ENCODE measurements at places on chromosomes 6 and 20.

- DNase-seq, result no peak
Measured at GRCh38 chr6:120935016-120935415, 399.3 kb downstream of the TBC1D32 start.

DNA sequence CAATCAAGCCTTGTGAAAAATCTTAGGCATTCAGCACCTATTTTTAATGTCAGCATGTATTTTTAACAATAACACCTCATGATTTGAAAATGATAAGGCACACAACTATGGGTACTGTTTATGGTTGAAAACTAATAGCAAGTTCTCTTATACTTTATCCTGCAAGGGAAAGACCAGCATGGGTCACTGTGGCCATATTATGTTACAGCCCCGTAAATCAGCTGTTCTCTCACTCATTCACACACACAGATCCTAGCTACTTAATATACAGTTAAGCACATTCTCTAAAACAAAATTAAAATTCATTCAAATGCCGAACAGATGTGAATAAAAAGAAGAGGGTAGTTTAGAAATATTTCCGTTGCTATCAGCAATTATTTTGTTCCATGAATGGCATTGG is 224.4 kb downstream of the OGFRL1 start:
- DNase-seq, result no peak

DNA sequence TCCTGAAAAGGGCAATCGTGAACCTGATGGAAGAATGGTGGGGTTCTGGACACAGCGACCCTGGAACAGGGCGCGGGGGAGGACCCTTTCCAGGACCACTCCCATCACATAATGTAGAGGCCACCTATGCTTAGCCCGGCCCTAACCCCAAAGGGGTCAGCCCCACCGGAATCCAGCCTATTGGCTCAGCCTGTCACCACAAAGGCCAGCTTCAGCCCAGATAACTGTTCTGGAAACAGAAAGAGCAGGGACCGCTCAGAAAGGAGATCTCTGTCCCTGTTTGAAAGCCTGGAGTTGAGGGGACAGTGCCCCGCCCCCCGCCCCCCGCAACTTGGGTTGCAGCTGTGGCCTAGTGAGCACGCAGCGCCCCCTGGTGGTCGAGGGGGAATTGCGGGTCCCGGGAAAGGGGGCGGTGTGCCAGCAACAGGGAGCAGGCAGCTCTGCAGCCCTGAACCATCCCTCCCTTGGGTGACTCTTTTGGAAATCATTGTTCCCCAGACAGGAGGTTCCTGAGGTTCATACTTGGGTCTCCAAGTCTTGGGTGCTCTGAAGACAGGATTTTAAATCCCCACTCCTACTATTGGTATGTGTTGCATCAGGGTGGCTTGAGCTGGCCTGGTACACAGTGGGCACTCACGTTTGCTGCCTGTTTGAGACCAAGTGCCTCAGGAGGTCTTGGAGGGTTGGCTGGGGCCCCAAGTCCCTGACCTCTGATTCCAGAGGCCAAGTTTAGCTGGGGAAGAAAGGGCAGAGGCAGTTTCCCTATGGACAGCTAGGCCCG is 1.5 kb downstream of the SIGLEC1 start:
- peak; percentile 93 for DNase-seq

DNA sequence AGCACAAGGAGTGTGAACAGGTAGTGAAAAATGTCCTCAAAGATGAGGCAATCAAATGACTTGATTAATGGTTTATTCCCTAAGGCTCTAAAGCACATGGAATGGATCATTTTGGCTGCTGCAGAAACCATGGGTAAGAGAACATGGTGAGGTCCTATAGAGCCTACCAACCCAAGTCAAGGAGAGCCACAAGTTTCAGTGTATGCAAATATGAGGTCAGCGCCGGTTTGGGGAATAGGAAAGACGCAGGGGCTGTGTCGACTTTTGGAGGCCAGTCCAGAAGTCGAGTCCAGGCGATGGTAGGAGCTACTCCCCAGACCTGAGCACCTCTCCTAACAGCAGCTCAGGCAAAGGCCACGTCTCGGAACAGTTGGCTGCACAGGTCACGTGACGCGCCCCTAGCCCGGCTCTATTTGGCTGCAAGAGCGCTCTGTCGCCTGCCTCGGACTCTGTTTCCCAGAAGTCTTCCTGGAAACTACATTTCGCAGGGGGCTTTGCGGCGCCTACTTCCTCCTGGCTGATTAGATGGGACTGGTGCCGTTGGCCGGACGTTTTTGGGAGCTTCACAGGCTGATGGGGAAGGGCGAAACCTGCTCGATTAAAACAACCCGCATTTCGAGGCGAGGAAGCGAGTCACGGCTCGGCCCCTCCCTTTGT is 74.4 kb upstream of the CHD6 start:
- peak; percentile 71 for DNase-seq

DNA sequence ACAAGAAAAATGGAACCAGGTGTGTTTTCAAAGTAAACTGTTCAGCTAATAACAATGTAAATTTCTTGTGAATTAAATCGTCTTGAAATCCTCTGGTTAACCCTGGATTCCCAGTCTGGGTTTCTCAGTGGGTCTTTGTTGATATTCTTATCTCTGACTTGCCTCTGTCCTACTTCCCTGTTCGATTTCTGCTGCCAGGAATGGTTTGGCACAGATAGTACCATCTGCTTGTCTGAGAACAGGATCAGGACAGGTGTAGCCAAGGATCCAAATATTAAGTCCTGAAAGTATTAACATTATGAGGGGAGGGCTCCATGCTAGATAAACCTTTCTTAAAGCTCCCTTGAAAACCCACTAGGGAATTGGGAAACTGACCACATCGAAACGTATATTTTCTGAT is 30.1 kb downstream of the ARFGEF2 start:
- DNase-seq, result no peak

- no peak for DNase-seq
Measured at GRCh38 chr20:16713066-16713465, 16.8 kb upstream of the SNRPB2 start.

- no peak for DNase-seq
Measured at GRCh38 chr20:54456423-54456822, 19.0 kb upstream of the DOK5 start.

DNA sequence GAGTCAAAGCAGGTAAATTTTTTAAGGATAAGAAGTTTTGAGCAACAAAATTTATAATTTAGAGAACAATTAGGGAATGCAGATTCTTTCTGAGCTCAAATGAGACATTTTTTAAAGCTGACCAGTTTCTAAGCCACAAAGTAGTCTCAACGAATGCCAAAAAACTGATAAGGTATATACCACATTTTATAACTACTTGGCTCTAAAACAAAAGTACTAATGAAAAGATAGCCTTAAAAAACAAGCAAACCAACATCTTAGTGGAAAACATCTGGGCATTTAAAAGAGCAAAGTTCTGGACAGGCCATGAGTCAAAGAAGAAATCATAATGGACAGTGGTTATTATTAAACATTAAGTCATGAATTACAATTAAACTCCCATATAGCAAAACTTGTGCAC is 23.2 kb upstream of the RNF146 start:
- DNase-seq, result peak; percentile 24

DNA sequence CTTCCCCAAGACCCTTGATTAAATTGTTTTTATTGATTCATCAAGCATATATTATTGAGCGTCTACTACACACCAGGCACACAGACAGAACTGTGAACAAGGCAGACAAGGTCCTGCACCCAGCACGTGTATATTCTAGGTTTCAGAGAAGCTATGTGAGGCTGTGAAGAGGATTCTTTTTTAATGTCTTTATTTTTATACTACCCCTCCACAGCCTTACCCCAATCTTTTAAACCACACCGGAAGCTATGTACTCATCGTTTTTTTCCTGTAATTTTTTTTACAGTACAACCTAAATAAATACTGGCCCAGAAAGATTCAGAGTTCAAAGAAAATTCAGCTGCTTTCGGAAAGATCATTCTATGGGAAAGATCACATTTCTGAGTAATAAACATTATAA is 10.0 kb downstream of the SGK1 start:
- no peak for DNase-seq

DNA sequence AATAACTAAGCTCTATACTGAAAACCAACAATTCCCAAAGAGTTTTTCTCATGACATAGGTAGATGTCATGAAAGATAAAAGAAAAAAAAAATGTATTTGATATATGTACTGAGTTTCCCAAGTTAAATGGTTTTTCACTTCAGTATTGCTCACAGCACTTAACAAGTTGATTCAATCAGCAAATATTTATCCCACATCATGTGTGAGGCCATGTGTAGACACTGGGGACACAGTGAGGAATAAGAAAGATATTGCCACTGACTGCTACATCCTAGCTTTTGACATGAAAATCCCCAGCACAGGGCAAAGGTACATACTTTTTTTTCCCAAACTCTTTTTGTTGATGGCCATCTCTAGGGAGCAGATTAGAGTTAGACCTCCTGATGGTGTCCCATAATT is 25.3 kb downstream of the SPTLC3 start:
- DNase-seq, result no peak

- no peak for DNase-seq
Measured at GRCh38 chr6:7100753-7101081, 7.0 kb upstream of the RREB1 start.

GRCh38 chr6:125753218-125753936 is 3.9 kb downstream of the HEY2 start:
- DNase-seq, result peak; percentile 4

DNA sequence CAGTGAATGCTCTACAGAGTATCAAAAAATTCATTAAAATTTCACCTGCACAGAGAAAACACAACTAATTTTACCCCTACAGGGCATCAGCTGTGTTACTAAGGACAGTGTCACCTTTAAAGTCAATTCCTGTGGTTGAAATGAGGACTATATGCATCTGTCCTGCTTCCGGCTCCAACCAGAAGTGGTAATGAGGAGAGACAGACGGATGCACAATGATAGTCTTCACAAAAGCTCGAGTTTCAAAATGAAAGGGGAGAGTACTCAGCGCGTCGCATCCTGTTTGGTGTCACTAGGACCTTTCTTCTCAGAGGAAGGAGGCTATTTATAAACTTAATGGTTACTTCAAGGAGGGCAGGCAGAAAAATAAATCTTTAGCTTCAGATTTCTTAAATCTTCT is 86.5 kb downstream of the LYRM4 start:
- DNase-seq, result no peak

DNA sequence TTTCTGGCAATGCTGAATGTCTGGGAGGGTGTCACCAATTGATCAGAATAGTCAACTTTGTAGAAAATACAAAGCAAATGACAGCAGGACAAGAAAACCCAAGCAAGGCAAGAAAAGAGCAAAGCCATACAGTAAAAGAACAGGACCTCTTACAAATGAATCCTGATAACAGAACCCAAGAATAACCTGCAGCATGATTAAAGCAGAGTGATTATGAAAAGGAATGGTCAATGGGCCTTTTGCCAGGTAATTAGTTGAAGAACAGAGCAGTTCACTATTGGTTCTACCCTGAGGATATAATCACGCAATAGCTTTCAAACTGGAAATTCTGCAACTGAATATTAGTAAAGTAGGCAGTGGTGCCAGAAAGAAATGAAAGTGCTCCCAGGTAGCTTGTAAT is 319.8 kb downstream of the FRK start:
- DNase-seq, result no peak

DNA sequence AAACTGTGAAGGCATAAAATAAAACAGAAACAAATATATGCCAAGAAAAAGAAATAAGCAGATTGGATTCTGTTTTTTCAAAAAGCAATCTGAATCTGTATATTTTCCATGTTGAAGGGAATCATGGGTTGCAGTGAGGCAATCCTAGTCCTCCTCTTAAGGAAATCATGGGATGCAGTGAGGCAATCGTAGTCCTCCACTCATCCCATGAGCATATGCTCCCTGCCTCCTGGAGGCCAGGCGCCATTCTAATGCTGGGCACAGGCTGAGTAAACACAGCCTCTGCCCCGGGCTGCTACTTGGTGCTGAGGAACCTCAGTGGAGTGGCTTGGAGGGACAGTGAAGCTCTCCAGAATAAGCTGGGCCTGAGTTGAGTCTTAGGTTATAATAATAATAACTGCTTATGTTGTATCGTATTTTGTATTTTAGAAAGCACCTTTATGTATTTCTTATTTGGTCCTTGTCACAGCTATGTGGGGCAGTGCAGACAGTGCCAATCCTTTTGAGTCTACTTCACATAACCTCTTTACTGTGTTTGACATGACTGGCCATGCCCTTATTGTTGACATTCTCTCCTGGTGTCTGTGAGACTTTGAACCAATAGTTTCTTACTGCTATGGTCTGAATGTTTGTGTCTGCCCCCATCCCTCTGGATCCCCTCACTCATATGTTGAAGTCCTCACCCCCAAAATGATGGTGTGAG is 56.6 kb upstream of the CITED2 start:
- DNase-seq, result no peak

- no peak for DNase-seq
Measured at GRCh38 chr6:104688283-104688969, 171.3 kb downstream of the HACE1 start.

GRCh38 chr20:1567392-1568162 is 10.1 kb upstream of the SIRPD start:
- peak; percentile 50 for DNase-seq

- DNase-seq, result no peak
Measured at GRCh38 chr6:143515766-143516355, 4.3 kb upstream of the FUCA2 start.

- DNase-seq, result no peak
Measured at GRCh38 chr6:128492386-128492785, 28.0 kb downstream of the PTPRK start.

DNA sequence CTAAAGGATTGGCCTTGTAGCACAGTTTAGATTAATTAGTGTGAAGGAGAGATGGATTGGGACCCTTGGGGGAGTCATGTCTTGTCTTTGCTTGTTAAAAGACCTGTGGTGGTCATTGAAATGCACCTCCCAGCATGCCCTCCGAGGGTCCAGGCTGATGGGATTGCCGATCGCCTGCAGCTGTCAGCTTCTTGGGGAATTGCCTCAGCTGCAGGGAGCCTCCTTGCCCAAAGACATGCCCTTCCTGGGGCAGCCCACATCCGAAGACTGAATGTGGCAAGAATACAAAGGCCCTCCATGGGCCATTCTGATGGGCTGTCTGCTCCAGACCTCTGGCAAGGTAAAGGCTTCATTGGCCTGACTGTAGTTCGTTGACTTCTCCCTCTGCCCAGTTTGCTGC is 150.7 kb downstream of the FARS2 start:
- DNase-seq, result no peak

- no peak for DNase-seq
Measured at GRCh38 chr6:31121131-31121790, 1.0 kb upstream of the CDSN start.

GRCh38 chr6:32971581-32972352 is 3.4 kb downstream of the BRD2 start:
- peak; percentile 97 for DNase-seq

DNA sequence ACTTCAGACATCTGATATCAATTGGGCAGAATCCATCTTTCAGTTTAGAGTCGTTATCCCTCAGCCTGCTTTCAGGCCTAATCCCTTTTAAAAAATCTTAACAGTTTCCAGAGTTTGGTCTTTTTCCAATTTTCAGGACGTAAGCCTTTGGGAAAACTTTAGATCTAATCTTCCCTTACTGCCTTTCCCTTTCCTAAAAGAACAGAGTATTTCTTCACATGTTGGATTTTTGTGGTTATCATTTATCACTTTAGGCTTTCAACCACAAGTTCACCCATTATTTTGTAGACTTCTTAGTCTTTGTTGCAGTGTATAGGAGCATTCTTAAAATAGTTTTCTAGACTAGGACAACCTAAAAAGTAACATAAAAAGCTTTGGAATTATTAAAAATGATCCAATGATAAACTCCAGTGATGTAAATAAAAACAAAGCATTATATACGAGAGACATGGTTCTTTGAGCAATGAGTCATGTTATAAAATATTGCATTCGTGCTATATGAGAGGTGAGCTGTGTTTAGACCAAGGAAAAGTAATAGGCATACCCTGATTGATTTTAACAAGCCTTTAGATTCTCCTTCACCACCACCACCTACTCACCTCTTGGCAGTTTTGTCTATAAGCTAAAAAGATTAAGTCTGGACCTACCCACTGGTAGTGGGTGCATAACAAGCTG is 90.4 kb upstream of the MCHR2 start:
- peak; percentile 65 for DNase-seq

GRCh38 chr20:33524261-33524660 is 34.4 kb downstream of the CBFA2T2 start:
- no peak for DNase-seq

Measured in GM03348 (cell line).